ENCODE measurements at places on chromosomes 3 and 15. TPM values are rescaled to one million over a fixed set of nuclear protein-coding genes. Genes with fewer than 3 reads are reported as not detected.
A peak's percentile ranks its signal among the peaks of the same experiment; 100 is the strongest.

DNA sequence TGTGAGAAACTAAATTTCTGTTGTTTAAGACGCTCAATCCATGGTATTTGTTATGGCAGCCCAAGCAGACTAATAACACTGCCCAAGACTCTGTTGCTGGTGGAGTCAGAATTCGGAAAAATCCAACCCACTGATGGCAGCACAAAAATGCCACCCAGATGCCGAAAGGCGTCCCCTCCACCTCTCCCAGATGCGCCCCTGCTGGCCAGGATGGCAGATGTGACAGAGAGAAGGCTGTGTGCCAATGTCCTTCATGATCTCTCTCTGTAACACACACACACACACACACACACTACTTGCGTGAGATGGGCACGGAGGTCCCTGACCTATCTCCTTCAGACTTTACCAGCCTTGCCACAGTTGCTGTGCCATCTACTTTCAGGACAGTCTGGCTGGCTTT lies 10.9 kb upstream of the LYSMD4 start:
- no peak for DNase-seq

- DNase-seq: peak; percentile 51
Measured at GRCh38 chr3:56923526-56924224, 121.9 kb upstream of the ARHGEF3 start.

- no peak for DNase-seq
Measured at GRCh38 chr3:171677706-171678105, 132.6 kb downstream of the PLD1 start.

GRCh38 chr3:14497321-14497720 lies 42.8 kb downstream of the GRIP2 start:
- DNase-seq: no peak

DNA sequence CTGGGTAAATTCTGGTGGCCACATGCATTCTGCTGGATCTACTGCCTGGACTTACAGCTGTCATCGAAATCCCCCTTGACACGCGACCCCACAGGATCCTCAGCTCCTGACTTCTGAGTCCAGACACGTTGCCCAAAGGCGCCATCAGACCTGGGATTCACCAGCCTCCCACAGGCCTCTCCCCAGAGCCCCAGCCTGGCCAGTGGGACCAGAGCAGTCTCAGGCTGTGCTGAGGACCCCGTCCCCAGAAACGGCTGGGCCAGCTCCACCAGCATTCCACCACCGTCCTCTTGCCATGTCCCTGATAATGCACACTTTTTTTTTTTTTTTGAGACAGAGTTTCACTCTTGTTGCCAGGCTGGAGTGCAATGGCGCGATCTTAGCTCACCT lies 166.1 kb downstream of the LRRK1 start:
- DNase-seq: no peak

GRCh38 chr15:74995779-74996765 lies 709 bp downstream of the SCAMP5 start:
- DNase-seq: no peak

DNA sequence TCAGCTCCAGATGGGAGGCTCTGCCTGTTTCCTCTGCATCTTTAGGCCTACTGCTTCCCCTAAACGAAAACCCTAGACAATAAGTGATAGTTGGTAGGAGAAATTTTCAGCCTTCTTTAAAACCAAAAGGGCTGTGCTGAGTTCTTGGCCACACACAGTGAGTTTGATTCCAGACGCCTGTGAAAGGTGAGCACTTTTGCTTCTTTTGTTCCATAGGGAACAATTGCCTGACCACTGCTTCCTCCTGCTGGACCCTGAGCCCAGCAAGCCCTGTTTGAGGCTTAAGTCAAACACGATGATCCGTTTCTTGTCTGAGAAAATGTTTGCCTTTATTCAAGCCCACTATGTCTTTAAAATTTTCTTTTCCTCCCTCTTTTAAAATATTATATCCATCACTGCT lies 493.9 kb downstream of the ZIC1 start:
- DNase-seq: no peak

GRCh38 chr3:181484026-181484425 lies 227.7 kb upstream of the SOX2 start:
- DNase-seq: no peak

- no peak for DNase-seq
Measured at GRCh38 chr15:52529341-52529924, 753 bp upstream of the MYO5A start.

GRCh38 chr15:81338170-81339007 lies 14.4 kb upstream of the STARD5 start:
- DNase-seq: no peak

- DNase-seq: no peak
Measured at GRCh38 chr3:56822501-56822900, 20.8 kb upstream of the ARHGEF3 start.

- DNase-seq: no peak
Measured at GRCh38 chr15:89631902-89632264, 23.4 kb downstream of the KIF7 start.

- DNase-seq: no peak
Measured at GRCh38 chr3:42699511-42699971, 3.1 kb downstream of the HHATL start.

GRCh38 chr3:75129101-75129500 lies 514.6 kb upstream of the CNTN3 start:
- no peak for DNase-seq

DNA sequence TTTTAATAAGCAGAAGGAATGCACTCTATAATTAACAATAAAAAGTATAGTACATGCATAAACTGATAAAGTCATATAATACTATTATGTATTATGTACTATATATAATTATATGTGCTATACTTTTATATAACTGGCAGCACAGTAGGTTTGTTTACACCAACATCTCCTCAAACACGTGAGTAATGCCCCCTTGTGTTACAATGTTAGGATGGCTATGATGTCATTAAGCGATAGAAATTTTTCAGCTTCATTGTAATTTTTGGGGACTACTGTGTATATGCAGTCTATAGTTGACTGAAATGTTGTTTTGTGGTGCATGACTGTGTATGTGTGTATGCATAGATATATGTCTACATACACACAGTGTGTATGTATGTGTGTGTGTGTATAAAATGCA lies 100.6 kb downstream of the SLMAP start:
- no peak for DNase-seq

GRCh38 chr3:109050591-109051167 lies 67.3 kb downstream of the MORC1 start:
- DNase-seq: peak; percentile 41

DNA sequence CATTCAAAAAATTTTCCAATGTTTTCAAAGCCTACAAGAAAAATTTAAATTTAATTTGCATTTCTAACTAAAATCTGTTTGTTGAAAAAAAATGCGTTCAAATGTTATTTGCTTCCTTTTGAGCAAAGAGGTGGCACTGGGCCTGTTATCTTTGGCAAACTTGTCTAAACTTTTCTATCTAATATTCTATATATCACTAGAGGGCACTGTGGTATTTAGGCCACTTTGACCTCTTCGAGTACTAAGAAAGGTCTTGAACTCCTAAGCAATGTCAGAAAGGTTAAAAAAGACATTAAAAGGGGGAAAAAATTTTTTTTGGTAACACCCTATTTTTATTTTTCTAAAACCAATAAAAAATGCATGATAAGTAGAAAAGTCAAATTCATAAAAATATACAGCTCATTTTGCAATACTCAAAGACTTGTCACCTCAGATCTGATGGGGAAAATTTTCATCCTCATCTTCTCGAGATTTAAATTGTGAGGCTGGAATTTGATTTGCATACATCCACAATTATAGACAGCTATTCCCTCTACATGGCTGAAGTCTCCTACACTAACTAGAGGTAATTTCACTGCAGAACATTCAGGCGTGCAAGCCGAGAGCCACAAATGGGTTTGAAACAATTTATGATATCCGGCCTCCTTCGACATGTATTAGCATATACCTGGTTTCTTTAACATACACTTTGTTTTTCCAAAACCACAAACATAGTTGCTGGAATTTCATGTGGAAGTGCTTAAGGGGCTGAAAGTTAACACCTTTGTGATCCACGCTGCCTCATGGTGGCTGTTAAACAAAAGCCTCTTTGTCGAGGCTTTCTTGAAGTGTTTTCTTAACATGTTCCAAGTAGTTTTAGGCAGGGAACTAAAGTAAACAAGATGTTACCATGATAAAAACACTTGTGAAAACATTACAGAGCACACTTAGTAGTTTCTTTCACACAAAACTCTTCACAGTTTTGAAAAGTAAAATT lies 576.4 kb downstream of the FOXP1 start:
- DNase-seq: peak; percentile 29

DNA sequence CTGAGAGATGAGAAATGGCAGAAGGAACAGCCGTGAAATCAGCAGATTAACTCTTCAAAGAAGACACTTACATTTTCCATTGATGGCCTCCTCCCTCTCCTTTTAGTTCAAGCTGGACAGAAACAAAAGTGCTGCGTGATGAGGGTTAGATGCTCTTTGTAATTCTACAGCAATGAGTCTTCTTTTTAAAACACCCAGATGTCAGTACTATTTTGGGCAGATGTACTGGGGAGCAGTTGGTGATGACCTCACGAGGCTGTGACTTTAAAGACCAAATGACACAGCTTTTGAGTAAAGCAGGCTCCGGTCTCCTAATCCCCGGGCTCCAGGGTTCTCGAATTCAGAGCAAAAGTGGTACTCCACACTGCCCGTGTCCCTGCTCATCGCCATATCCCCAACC lies 198.2 kb downstream of the SLCO3A1 start:
- no peak for DNase-seq

DNA sequence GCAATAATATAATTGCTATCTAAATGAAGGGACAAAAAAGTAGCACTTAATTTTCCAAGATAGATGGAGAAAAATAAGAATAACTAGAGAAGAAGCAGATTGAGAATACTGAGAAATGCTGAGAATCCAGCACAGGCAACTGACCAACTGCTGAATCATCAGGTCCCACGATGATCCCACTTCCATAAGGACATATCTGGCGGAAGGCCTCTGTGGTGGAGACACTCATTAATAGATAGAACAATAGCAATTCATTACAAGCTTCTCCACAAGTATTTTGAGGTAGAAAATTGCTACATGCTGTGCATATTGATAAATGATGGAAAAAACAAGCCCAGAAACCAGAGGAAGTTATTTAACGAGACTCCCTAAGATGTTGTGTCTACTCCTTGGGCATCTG lies 105.9 kb downstream of the DUT start:
- no peak for DNase-seq

- no peak for DNase-seq
Measured at GRCh38 chr15:27232876-27233275, 261.9 kb downstream of the GABRG3 start.

GRCh38 chr15:39171944-39172368 lies 408.9 kb upstream of the THBS1 start:
- DNase-seq: peak; percentile 79

- no peak for DNase-seq
Measured at GRCh38 chr3:88282528-88283241, 132.9 kb downstream of the C3orf38 start.

DNA sequence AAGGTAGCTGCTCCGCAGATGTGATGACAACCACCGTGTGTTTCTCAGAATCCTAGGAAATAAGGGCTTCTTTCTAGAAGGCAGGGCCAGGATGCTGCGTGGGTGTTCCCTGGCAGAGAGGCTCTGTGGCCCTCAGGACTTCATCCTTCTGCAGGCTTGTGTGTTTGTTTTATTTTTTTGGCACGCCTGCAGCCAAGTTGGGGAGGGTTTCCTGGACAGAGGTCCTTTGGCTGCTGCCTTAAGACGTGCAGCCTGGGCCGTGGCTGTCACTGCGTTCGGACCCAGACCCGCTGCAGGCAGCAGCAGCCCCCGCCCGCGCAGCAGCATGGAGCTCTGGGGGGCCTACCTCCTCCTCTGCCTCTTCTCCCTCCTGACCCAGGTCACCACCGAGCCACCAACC lies at the start of gene CLEC3B:
TSS of gene CLEC3B (plus strand) at position 266 of the 400 bp plus-strand sequence. CDS start at position 326, 60 bp downstream.
- no peak for DNase-seq

DNA sequence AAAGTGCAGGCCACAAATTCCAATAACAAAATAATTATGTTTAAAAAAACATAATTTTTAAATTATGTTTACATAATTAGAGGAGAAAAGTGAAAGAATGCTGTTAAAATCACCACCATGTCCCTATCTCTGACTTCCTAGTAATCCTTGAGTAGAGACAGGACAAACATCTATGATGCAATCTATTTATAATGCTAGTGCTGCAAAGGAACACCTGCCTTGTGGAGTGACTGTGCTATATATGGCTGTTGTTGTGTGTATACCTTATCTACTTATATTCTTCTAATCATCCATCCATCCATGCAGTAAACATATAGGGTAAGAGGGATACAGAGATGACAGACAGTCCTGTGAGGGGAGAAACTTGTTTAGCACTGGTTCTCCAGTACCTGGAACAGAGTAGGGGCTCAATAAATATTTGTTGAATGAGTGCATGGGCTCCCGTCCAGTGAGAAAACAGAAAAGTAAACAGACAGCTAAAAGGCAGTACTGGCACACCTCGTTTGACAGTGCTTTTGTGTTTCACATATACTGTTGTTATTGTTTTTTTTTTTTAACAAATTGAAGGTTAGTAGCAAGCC lies 229.3 kb upstream of the UBE2E1 start:
- DNase-seq: no peak

DNA sequence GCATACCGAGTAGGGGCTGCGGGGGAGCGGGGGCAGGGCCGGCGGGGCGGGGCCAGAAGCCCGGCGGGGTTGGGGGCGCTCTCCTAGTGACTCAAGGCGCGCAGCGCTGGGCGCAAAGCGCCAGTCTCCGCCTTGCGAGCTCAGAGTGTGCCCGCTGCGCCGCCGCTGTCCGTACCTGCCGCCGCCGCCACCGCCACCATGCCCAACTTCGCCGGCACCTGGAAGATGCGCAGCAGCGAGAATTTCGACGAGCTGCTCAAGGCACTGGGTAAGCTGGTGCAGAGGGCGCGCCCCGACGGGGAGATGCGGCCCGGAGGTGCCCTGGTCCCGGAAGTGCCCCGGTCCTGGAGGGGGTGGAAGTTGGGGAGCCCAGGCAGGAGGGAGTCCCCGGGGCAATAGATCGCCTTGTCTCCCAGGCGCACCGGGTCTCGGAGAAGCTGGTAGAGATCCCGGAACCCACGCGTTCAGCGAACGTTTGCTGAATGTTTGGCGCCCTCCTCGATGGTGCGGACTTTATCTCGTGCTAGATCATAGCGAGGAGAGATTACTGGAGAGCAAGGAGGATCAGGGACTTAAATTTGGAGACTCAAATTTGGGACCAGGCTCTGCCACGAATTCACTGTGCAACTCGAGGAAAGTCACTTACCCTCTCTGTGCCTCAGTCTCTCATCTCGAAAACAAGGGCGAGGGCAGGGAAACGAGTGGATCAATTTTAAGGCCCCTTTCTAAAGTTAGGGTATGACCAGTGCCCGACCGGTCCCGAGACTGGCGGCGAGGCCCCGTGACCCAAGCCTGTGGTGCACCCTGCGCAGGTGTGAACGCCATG lies at the start of gene CRABP1:
TSS of gene CRABP1 (plus strand) at position 123 of the 826 bp plus-strand sequence. CDS start at position 199, 76 bp downstream.
- DNase-seq: peak; percentile 43

The CD200R1 gene
- not detected for total RNA-seq

The ZSCAN2 gene
- 18.0 TPM for total RNA-seq

The SLC28A1 gene
- total RNA-seq: 0.17 TPM

The HTR3E gene
- not detected for total RNA-seq

The ST8SIA2 gene
- not detected for total RNA-seq

The RHOV gene
- 4.9 TPM for total RNA-seq

The TMIE gene
- total RNA-seq: 0.26 TPM

The ARHGAP11A gene
- 32.8 TPM for total RNA-seq

The TNFAIP8L3 gene
- total RNA-seq: not detected

The UNC13C gene
- 0.32 TPM for total RNA-seq

The AMOTL2 gene
- 140 TPM for total RNA-seq

The CSPG5 gene
- total RNA-seq: 6.1 TPM
